ENCODE measurements at places on chromosomes 5 and 9. TPM values are rescaled to one million over a fixed set of nuclear protein-coding genes. Genes with fewer than 3 reads are reported as not detected.

LCNL1 gene
- 1.2 TPM for total RNA-seq

DND1 gene
- total RNA-seq: 0.69 TPM

DNAH5 gene
- 4.2 TPM for total RNA-seq

PTGDS gene
- 93.2 TPM for total RNA-seq

BICD2 gene
- total RNA-seq: 36.0 TPM

ZNF462 gene
- 89.7 TPM for total RNA-seq

SLC4A9 gene
- total RNA-seq: 0.23 TPM

SKP2 gene
- 21.5 TPM for total RNA-seq

GLT6D1 gene
- not detected for total RNA-seq

ADRB2 gene
- 2.1 TPM for total RNA-seq

ZDHHC12 gene
- total RNA-seq: 4.4 TPM

KCNV2 gene
- not detected for total RNA-seq

MARCHF11 gene
- total RNA-seq: 12.9 TPM

PHF24 gene
- 45.2 TPM for total RNA-seq

FRRS1L gene
- total RNA-seq: 132 TPM

EDIL3 gene
- total RNA-seq: 114 TPM

CMYA5 gene
- total RNA-seq: 1.8 TPM

DAP gene
- 12.9 TPM for total RNA-seq

FBXO10 gene
- 13.6 TPM for total RNA-seq

HEMGN gene
- total RNA-seq: 4.2 TPM

FBP2 gene
- total RNA-seq: 0.23 TPM

LCN1 gene
- not detected for total RNA-seq

INSL4 gene
- not detected for total RNA-seq

ACTBL2 gene
- total RNA-seq: not detected

SLC27A4 gene
- total RNA-seq: 44.3 TPM

GLDC gene
- total RNA-seq: 26.3 TPM

OBP2B gene
- total RNA-seq: not detected

TARS1 gene
- 105 TPM for total RNA-seq

S1PR3 gene
- total RNA-seq: 8.3 TPM

PCDHGB1 gene
- total RNA-seq: 10.4 TPM

CLIC3 gene
- not detected for total RNA-seq
